GM12878 (cell line): ENCODE measurements at places on chromosomes 4 and X.

DNA sequence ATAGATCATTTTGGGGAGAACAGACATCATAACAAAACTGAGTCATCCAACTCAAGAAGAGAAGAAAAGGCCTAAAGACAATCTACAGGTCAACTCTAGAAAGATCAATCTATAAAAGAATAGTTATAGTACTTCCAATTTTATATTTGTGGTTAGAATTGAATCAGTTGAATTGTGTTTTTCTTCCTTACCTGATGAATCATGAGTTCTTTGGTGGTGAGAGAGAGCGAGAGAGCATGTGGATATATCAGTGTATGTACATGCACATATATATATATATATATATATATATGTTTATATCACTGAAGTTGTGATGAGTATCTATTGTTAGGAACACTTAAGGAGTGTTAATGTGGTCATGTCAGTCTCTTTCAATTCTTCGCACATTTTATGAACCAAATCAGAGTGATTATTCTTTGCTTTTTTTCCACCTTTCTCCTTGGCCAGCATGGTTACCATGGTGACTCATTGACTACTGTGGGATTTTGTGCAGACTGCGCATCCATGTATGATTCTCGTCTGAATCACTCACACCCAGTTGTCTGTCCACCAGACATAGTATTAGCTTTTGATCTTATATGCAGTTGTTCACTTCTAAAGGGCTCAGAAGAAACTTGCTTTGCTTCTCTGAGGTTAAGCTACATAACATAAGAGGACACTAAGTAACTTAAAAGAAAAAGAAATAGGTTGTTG lies 90.4 kb upstream of the RAB40AL start:
- no peak for DNase-seq

DNA sequence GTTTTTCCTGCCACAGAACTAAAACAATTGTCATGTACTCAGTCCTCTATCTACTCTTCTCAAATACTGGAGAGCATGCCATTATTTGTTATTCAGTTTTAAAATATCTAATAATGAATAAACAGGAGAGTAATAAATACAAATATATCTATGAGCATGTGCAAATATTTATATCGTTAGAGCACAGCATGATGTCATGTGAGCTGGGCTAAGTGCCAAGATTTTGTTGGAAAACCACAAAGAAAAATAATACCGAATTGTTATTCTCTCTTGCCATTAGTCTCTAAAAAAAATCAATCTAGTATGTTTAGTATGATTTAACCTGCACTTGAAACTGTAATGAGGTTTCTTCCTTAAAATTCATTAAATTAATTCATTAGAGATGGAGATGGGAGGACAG lies 97.3 kb downstream of the DDX60 start:
- DNase-seq = no peak

DNA sequence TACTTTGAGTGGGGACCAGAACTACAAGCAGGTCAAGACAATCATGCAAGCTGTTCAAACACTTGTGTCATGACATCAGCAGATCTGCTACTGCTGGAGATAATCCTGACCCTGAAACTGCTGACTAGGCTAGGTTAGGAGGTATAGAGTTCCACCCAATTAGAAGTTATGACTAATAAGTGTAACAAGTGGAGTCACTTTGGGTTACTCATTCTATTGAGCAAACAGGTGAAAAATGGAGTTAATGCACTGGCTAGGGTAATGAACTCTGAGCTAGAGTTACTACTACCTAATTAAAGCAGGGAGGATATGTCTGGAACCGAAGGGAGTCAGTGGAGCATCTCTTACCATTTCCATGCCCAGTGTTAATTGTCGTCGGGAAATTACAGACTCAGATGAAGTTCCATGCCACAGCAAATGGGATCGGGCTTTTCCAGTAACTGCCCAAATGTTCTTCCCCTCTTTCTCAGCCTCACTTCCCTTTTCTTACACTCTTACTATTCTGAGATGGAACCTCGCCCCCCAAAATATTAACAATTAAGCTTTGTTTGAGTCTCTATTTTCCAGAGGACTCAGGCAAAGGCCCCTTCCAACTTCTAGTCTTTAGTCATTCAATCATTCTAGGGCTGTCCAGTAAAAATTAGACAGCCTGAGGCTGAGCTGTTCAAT lies 19.8 kb upstream of the MANBA start:
- no peak for DNase-seq

DNA sequence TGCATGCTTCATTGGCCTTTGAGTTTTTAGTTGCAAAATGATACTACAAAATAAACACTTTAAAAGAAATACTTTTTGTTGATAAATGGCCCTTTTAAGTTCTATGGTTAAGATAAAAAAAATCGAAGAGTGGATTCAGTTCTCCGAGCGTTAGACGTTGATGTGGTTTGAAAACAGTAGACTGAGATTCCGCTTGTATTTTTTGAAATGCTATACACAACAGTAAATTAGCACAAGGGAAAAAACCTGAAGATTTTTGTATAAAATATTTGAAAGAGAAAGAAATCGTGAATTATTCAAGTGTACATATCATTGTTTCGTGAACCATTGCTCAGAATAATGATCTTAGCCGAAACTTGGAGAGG lies 1.4 kb downstream of the BMP2K start:
- no peak for DNase-seq

- no peak for DNase-seq
Observed at GRCh38 chrX:106802063-106802387, 448 bp upstream of the TBC1D8B start.

- DNase-seq = no peak
Observed at GRCh38 chrX:103730796-103731493, 20.2 kb downstream of the TMEM31 start.

DNA sequence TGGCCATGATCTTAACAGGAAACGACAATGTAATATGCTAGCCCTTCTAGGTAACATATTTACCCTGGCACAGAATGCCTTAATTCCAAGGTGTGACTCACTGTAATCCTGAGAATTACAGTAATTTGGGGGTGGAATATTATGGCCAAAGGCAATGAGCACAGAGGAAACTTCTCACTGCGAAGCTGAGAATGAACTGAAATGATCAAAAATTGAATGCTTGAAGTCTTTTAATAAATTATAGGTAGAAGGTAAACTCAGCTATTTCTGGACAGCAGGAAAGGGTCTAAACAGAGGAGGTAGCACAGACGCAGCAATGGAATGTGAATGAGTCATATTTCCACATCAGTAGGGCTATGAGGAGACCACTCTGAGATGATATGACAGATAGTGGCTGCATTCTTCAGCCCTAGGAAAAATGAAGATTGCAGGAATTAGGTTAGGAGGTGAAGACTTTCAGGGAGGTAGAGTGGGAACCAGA lies 312.6 kb downstream of the PACRGL start:
- DNase-seq = no peak

GRCh38 chrX:128992107-128992971 lies 531.0 kb downstream of the SMARCA1 start:
- DNase-seq = no peak

- DNase-seq = no peak
Observed at GRCh38 chrX:150051096-150051495, 112.8 kb upstream of the EOLA2 start.

DNA sequence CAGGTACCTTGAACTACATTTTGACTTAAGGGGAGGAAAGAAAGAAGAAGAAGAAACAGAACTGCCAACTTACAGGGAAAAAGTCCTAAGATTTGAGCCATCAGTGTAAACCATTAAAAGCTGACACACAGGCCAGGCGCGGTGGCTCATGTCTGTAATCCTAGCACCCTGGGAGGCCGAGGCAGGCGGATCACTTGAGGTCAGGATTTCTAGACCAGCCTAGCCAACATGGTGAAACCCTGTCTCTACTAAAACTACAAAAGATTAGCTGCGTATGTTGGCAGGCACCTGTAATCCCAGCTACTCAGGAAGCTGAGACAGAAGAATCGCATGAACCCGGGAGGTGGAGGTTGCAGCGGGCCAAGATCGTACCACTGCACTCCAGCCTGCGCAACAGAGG lies 389.7 kb upstream of the FAM241A start:
- no peak for DNase-seq

- no peak for DNase-seq
Observed at GRCh38 chr4:159506801-159507517, 404.1 kb downstream of the RAPGEF2 start.

- no peak for DNase-seq
Observed at GRCh38 chr4:180635281-180635680, 1607.9 kb upstream of the TENM3 start.
